ENCODE measurements at places on chromosomes 2 and 18.

DNA sequence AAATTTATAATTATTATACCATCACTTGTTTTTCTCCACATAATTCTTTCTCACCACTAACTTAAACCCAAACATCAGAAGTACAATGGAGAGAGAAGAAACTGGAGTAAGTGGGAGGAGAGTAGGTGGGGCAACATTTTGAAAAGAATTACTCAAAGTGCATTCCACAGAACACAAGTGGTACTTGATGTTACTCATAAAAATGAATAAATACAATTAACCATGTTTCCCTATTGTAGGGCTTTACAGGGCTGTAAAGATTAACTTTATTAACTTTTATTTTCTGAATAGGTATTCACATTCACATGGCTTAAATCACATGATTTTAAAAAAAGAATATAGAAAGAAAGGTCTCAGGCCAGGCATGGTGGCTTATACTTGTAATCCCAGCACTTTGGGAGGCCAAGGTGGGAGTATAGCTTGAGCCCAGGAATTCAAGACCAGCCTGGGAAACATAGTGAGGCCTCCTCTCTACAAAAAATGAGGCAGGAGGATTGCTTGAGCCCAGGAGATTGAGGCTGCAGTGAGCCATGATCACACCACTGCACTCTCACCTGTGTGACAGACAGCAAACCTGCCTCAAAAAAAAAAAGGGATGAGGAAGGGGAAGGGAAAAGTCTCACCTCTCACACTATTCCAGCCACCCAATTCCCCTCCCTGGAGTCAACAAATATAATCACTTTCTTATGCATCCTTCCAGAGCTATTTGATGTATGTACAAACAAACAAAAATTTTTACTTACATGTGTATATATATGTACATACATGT lies 47.1 kb downstream of the KCNG3 start:
- DNase-seq: peak; percentile 21

GRCh38 chr2:199469514-199470360 lies 12.0 kb upstream of the SATB2 start:
- no peak for DNase-seq

- DNase-seq: peak; percentile 94
Observed at GRCh38 chr18:54852780-54853675, 24.8 kb downstream of the RAB27B start.

GRCh38 chr2:138182250-138182936 lies 218.1 kb downstream of the HNMT start:
- no peak for DNase-seq

DNA sequence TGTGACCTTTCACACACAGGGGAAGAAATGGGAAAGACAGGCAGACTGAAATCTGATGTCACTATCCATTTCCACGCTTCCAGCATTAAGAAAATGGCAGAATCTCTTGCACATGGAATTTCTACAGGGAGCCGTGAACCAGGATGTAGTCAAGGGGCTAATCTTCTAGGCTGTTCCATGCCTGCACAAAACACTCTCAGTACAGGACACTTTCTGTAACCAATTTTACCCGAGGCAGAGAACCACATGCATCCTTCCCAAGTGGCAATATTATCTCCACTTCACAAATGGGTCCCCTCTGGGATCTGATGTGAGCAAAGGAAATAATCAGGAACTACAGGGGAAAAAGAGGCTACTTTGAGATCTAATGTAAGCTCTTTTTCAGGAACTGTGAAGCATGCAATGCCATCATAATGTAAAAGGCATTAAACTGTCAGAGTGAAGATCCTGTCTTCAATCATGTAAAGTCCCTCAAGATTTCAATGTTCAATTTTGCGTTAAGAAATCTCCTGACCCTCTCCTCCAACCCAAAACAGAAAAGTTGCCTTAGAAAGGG lies 236.9 kb downstream of the RBM43 start:
- no peak for DNase-seq

GRCh38 chr2:8170552-8171327 lies 511.1 kb upstream of the ID2 start:
- no peak for DNase-seq

- no peak for DNase-seq
Observed at GRCh38 chr2:126413079-126413478, 242.9 kb upstream of the GYPC start.
